Left forelimb (tissue), 1 donor: ENCODE measurements at places on chromosomes 7 and 10.

GRCh38 chr10:30188101-30188500 is 128.7 kb upstream of the JCAD start:
- DNase-seq, result no peak

- DNase-seq, result no peak
These were observed 69.8 kb upstream of the PRKCQ start for GRCh38 chr10:6649903-6650302.

DNA sequence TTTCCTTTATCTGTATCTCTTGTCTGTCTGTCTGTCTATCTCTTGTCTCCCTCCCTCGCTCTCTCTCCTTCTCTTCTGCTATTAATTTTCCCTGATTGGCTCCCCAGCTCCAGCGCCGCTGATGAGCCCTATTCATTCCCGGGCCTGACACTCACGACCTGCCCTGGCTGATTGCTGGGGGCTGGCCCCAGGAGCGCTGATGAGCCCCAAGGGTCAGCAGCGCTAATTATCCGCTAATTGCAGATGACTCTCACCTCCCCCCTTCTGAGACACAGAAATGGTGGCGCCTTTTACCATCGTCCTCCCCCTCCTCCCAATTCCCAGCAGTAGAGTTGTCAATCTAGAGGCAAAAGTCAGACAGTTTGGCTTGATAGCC is 1.3 kb upstream of the GBX1 start:
- DNase-seq, result no peak

DNA sequence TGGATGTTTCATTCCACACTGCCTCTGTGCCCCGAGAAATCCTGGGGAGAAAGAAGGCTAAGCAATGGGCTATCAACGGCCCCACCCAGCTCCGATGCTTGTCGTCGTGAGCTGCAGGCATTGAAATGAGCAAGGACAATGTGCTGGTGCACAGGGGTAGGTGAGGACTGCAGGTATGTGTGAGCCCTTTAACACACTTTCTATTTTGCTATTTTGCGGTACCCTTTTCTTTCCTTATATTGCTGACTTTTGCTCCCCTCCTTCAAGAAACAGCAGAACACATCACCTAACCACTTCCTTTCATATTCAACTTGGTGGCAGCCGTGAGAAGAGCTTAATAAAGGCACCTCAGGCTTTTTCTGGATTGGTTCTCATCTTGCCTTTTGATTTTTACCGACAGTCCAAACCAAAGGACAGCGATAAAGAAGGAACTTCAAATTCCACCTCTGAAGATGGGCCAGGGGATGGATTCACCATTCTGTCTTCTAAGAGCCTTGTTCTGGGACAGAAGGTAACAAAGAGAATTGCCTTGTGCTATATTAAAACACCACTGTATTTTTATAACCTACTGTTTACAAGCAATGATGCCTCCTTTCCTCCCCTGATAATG is 39.2 kb downstream of the AIFM2 start:
- no peak for DNase-seq

DNA sequence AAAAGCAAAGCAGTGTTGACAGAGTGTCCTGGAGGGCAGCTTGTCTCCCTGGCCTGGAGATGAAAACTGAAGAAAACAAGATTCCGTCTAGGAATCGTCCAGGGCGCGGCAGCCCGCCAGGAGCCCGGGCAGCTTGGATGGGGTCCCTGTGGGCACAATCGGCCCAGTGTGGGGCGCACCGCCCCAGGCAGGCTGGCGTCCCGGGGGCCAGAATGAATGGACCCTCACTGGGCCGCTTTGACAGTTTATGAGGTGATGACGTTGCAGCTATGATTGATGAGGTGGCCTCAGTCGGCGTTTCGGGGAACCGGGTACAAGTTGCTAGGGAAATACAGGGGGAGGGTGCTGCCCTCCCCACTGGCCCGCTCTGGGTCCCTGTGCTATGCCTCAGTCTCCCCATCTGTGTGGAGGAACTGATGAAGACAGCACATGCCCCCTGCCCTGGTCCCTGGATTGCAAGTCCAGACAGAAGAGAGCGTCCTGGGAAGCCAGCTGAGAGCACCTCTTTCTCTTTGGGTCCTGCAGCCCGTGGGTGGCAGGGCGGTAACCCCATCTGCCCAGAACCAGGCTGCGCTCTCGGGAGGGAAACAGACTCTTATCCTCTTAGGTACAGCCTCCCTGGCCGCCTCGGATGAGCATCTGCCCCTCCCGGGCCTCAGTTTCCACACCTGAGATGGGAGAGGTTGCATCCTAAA is 131.3 kb downstream of the LHPP start:
- no peak for DNase-seq

DNA sequence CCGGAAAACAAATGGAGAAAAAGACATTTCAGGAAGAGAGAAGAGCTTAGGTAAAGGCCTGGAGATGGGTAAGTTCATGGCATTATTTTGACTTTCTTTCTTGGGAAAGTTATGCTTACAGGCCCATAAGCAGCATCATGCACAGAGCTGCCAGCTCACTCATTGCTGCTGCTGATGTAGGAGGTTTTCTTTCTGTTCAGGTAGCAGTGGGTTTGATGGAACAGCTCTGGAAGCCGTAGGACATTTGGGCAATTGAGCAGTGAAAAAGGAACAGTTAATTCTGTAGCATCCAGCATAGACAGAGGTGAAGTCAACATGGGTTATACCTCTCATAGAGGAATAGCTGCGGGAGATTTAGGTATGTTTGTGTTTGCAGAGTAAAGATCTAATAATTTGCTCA is 3.3 kb downstream of the CHN2 start:
- no peak for DNase-seq

GRCh38 chr10:17038627-17039026 is 91.0 kb downstream of the CUBN start:
- peak; percentile 78 for DNase-seq

- no peak for DNase-seq
These were observed 56.5 kb upstream of the EFCAB10 start for GRCh38 chr7:105637755-105638154.

DNA sequence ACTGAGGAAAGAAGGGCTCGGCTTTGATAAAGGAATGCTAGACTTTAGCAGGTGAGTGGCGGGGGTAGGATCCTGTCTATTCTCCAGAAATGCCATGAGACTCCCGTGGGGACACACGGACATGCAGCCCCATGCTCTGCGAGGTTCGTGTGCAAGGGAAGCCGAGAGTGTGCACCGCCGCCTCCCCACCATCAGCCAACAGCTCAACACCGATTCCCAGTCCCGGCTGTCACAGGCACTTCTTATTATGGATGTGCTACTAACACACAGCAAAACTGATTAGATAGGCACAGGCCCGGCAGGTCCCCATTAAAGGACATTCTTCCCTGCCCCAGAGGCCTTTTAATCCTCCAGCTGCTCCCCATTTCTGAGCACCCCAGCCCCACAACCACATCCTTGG is 154.4 kb downstream of the PRKAG2 start:
- DNase-seq, result no peak

- peak; percentile 72 for DNase-seq
These were observed 33.4 kb downstream of the OGDH start for GRCh38 chr7:44639671-44640321.

DNA sequence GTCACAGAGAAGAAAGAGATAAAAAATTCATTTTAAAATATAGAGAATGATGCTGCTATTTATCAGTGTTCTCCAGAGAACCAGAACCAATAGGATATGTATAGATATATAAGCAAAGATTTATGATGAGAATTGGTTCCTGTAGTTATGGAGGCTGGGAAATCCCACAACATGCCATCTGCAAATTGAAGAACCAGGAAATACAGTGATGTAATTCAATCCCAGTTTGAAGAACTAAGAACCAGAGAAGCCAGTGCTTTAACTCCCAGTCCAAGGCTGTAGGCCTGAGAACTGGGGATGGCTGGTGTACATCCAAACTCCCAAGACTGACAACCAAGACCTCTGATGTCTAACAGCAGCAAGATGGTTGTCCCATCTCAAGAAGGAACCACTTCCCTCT is 192.9 kb upstream of the PLXDC2 start:
- no peak for DNase-seq

GRCh38 chr7:151248346-151249033 is at the start of gene SMARCD3:
TSS of gene SMARCD3 (minus strand) at chr7:151248694. CDS start at chr7:151248562, 132 bp downstream.
- DNase-seq, result peak; percentile 86
